ENCODE measurements at places on chromosomes 6 and 20.

- DNase-seq: no peak
These were observed 3.4 kb upstream of the TNXB start for GRCh38 chr6:32112431-32112980.

- no peak for DNase-seq
These were observed 23.4 kb downstream of the ATRN start for GRCh38 chr20:3494218-3494617.

GRCh38 chr6:11085758-11086435 lies 7.7 kb upstream of the SMIM13 start:
- no peak for DNase-seq

DNA sequence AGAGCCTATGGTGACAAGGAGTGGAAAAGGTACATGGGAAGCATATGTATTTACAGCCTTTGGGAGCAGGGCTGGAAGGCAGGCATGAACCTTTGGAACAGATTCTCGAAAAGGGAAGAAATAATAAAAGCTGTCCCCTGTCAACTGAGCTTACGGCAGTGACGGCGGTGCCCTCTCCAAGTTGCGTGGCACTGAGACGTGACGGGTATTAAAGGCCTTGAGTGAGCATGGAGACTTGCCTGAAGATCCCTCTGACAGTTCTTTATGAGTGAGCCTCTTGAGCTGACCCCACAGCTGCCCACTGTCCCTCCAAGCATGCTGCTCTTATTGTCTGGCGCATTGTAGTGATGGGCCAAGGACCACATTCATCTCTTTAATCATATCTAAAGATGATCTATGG lies 388.5 kb downstream of the ZFAND3 start:
- DNase-seq: no peak

- no peak for DNase-seq
These were observed 3.9 kb downstream of the PRDM1 start for GRCh38 chr6:106090001-106090400.

GRCh38 chr20:50854506-50855249 lies 59.8 kb downstream of the BCAS4 start:
- no peak for DNase-seq

DNA sequence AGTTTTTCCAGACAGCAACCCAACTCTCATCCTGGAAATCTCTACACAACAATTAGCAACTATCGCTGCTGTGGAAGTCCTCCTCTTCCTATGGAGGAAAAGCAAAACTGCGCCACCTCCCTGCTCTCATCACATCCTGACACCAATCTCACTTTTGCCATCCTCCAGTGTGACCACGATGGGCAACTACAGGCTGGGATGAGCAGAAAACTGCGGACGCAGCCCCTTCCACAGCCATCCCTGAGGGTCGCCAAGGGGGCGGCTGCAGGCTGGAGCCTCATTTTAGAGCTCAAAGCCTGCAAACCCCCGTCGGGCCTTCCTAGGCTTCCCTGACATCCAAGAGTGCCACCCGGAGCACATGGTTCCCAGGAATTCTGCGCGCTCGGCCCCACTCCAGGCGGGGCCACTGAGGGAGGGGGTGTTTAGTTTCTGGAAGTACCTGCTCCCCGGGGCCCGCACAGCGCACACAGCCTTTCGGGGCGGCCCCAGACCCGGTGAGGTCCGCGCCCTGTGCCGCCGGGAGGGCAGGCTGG lies 1.2 kb downstream of the TCFL5 start:
- DNase-seq: no peak

DNA sequence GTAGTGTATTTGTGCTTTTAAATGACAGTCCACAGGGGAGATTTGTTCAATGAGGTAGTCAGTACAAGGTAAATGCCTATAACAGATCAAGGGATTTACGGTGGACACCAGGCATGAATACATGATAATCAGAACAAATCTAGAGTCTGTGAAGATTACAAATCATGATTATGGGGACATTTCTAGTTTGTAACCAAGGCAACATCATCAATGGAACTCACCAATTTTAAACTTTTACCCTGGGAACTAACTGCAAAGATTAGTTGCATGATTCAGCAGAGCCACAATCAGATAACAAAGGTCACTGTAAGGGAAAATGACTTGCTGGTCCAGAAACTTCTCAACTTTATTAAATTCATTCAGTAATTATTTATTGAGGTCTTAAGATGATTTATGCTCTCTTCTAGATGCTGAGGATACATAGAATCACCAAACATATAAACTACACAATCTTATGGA lies at the start of gene CRISP1:
Gene CRISP1 (minus strand): TSS at position 51 of the 459 bp plus-strand sequence. CDS start 9,135 bp downstream, outside the sequence.
- no peak for DNase-seq

Data from activated naive CD4-positive, alpha-beta T cell treated with anti-CD3 and anti-CD28 coated beads for 36 hours (primary cell).